ENCODE measurements at places on chromosomes 16 and 17.

GRCh38 chr17:79865351-79866210 is 26.3 kb upstream of the CBX4 start:
- no peak for DNase-seq

GRCh38 chr16:2777903-2778629 is 986 bp upstream of the ELOB start:
- DNase-seq, result peak; percentile 50

- no peak for DNase-seq
Measured at GRCh38 chr16:65845466-65846209, 520.9 kb upstream of the CDH5 start.

DNA sequence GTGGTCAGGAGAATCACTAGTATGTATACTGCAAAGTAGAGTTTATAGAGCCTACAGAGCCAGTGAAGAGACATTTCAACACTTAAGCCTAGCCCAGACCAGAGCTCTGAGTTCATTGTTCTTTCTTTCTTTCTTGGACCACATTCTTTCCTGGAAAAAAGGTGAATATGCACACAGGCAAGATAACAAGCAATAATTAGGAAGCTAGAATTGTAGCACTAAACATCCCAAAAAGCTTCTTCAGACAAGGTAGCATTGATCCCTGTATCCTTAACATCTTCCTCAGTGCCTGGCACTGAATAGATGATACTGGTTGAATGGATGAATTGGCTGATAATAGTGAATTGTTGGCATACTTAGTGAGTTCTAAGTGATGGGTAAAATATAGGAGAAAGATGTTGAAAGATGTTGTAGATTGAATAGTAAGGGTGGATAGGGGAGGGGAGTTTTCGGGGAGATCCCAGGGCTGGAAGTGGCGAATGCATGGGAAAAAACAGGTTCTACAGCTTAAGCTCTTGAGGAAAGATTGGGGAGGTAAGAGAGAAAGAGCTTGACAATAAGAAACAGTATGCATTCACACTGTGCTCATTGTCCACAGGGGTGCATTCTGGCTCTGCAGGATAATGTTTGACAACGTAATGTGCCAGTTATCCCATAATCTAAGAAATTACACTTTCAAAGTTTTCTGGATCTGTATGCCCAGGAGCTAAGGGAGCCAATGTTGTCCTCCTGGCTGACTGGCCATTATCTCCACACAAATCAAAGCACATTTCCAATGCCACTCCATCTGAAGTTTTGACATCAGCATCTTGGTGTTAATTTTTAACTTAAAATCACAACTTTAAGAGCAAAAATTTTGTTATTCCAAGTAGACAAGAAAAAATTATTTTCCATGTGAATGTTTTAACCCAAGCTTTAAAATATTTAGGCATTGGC is 35.6 kb downstream of the TUBD1 start:
- DNase-seq, result no peak

GRCh38 chr16:2810651-2811050 is 6.4 kb upstream of the PRSS21 start:
- no peak for DNase-seq

GRCh38 chr16:11257131-11257938 is 1.3 kb upstream of the SOCS1 start:
- DNase-seq, result peak; percentile 82

DNA sequence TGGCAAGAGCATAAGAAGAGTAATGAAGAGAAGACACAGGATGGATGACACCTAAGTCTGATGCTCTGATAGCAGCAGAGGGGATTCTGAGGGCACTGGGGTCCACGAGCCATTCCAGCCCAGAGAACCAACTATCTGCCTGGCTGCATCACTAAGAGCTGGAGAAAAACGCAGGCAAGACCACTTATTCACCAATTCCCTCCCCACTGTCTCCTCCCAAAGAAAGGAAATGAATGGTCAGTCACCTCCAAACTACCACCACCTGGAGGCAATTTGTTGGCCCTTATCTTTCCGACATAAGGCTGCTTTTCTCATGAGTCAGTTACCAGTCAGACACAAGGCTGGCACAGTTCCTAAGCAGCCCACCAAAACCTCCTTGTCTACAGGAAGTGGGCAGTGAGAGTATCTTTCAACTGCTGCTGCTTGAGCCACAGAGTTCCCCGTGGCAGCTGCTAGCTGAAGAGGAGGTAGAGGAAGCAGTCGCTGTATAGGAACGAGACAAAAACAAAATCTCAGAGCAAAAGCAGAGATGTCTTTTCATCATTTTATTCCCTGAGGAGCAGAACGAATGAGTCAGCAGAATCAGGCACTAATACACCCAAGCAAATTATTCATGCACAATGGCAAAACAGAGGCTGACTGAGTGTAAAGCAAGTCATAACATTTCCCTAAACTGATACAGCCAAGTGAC is 111.1 kb downstream of the SMG6 start:
- no peak for DNase-seq

- no peak for DNase-seq
Measured at GRCh38 chr16:1538804-1539520, 5.5 kb downstream of the TMEM204 start.

GRCh38 chr16:66605979-66606751 is 1.7 kb downstream of the CMTM3 start:
- no peak for DNase-seq

Data from NCI-H1417 (cell line).